C1 segment of cervical spinal cord (tissue), 14 donors: ENCODE measurements at places on chromosomes 12 and 14.
A peak's percentile ranks its signal among the peaks of the same experiment; 100 is the strongest.

- DNase-seq: peak; percentile 82
Measured at GRCh38 chr12:121799842-121800693, 3.7 kb upstream of the SETD1B start.

DNA sequence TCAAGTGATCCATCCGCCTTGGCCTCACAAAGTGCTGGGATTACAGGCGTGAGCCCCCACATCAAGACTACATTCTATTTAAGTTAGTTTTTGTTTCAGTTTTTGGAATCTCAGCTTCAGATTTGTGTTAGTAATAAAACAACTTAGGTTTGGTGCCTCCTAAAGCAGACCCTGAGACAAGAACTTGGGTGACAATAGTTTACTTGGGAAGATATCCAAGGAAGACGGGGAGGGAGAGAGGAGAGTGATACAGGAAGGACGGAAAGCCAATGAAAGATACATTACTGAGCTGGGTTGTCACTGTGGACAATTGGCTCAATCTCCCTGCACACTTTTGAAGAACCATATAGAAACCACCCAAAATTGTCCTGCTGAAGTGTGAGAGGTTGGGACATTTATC, 22.6 kb upstream of the PTGR2 start:
- no peak for DNase-seq

GRCh38 chr12:103913100-103913499, 17.1 kb upstream of the HSP90B1 start:
- no peak for DNase-seq

DNA sequence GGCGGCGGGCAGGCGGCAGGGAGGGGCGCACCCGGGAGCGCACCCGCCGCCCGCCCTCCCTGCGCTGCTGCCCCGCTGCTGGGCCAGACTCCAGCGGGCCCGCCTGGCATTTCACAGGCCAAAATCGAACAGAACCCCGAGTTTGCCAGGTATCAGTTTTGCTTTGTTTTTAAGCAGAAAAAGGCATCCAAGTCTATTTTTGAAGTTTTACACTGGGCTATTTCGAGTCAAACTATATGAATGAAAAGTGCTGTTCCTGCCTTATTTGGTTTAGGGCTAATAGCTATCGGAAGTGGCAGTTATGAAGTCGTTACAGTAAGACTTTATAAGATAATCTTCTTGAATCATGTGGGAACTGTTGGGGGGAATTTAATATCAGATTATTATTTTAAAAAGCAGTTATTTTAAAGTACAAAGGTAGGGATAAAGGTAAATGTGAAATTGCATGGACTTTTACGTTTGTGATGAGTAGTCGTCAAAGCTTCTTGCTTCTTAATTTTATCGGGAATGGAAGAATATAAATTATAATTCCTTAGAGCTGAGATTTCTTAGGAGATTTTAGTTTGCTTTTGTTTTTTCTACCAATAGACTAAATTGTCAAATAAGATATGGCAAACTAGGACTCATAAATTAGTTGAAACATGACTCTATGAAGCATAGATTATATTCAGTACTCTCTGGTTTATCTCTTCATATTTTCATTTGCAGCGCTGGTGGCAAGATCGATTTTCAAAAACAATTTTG, 1.1 kb downstream of the MSRB3 start:
- peak; percentile 13 for DNase-seq

GRCh38 chr14:103064978-103065377, 7.6 kb upstream of the CDC42BPB start:
- DNase-seq: no peak

- no peak for DNase-seq
Measured at GRCh38 chr14:70666361-70666686, 24.6 kb downstream of the TTC9 start.

DNA sequence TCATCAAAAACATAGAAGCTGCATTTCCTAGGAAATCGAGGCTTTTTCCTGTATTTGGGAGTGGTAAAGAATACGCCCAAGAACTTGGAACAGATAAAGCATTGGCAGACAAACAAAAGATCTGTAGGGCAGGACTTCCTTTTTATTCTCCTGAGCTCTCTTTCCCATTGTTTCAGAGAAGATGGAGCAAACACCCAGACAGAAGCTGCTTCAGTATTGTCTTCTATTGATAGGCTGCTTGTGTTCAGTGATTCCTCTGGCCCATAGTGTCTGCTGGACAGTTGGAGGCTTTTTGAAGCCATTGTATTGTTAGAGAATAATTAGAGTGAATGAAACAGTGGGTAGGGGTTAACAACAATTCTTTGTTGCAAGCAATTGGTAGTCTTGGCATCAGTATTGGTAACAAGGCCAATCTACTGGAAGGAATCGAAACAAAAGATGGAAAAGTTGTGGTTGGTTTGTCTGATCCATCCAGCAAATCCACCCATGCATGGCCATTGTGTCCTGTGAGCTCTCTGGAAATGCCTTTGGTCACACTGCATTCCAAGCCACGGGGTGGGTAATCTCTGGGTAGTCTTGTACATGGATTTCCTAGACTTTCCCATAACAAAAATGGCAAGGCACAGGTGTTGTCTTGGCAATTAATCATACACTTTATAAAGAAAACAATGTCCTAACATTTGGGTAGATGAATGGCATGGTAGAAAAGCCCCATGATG, 424.8 kb downstream of the RAD51B start:
- DNase-seq: no peak

- DNase-seq: no peak
Measured at GRCh38 chr12:44088647-44089046, 252.8 kb downstream of the TMEM117 start.

DNA sequence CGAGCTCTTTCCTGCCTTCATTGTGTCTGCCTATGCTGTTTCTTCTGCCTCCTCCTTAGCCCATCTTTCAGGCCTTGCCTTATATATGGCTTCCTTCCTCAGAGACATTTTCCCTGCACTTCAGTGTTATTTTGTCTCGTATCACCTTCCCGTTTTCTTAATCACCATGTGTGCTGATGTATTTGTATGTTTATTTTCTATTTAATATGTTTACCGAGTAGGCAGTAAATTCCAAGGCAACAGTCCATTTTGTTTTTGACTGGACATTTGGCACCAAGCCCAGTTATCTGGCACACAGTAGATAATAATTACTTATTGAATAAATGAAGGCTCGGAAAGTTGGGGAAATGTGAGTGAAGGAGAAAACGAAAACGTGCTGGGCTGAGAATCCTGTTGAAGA, 4.6 kb upstream of the POU6F1 start:
- no peak for DNase-seq

DNA sequence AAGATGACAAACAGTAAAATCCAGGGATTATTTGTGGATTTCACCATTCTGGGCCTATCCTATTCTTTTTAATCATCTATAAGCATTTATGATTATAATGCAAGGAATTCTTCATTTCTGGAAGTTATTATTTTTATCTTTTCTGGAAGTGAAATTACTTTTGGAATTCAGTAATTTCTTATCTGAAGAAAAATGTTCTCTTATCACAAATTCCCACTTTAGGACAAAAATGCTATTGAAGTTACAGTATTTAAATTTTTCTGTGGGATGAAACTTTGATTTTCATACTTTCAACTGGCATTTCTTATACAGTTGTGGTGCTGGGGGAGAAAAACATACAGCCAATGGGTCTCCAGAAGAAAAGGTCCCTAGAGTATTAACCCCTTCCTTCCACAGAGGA, 96.0 kb downstream of the CAND1 start:
- DNase-seq: no peak

GRCh38 chr14:105602799-105603793, 76.7 kb downstream of the TMEM121 start:
- no peak for DNase-seq

- no peak for DNase-seq
Measured at GRCh38 chr12:4471256-4471655, 25.6 kb upstream of the FGF6 start.
